Cortex of kidney (tissue), 1 donor: ENCODE measurements at places on chromosomes 13 and 19.

GRCh38 chr19:10544242-10544752, 593 bp downstream of the ATG4D start:
- no peak for DNase-seq

- DNase-seq = no peak
Observed at GRCh38 chr13:86082121-86082520, 282.9 kb upstream of the SLITRK6 start.

DNA sequence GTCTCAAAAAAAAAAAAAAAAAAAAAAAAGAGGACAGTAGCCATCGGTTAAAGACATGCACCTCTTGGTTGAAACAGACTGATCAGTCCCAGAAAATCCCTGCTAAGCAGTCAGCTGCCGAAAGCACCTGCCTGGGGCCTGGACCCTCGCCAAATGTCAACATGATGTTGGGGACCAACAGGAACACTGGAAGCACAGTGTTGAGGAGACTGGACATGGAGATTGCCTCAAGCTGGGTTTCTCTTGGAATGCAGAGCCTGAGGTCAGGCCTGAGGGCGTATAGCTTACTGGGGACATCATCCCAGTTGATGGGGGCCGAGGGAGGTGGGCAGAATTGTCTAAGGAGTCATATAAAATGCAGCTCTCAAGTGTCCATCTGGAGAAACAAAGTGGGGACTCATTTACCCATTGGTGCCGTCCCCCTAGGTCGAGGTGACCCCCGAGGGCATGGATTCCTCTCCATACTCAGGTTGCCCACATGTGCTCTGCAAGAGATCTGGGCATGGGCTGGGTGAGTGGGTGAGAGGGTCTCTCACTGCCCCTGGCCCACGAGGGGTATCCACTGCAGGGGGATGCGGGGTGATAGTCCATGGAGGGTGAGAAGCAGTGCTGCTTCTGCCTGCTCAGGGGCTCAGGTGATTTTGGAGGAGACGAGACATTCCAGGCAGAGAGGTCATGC, 164.5 kb downstream of the URI1 start:
- no peak for DNase-seq

GRCh38 chr13:26899202-26899601, 138.6 kb upstream of the GPR12 start:
- DNase-seq = no peak

DNA sequence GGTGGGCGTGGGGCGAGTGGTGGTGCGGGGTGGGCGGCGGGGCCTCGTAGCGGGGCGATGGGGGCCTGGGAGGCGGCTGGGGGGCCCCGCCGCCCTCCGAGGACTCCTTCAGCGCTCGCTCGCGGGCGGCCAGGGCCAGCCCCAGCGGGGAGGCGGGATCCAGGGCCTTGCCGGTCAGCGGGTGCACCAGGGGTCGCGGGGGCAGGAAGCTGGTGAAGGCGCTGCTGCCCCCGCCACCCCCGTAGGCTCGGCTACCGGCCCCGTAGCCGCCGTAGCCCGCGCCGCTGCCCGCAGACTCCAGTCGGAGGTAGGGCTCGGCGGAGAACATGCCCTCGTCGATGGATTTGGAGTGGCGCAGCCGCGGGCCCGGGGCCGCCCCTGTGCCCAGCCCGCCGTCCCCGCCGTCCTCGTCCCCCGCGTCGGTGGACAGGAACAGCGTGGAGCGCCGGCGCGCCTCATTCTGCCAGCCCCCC, 18.6 kb downstream of the C19orf81 start:
- DNase-seq = no peak

- no peak for DNase-seq
Observed at GRCh38 chr13:88411696-88412095, 740.5 kb downstream of the SLITRK5 start.

DNA sequence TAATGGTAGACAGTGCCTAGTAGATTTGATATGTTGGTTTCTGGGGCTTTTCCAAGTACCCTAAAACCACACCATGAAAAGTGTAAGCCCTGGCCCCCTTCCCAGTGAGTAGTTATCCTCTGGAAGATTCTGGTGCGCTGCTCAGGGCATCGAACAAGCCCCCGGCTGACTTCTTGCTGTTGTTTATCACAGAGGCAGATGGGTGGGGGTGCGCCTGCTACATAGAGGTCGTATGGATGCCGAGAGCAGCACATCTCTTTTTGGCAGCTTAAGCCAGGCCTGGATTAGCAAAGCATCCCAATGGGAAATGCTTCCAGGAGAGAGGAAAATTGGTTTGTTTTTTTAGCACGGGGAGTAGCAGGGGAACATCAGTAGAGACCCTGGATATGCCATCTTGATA, 26.3 kb upstream of the SPATA13 start:
- DNase-seq = no peak

GRCh38 chr19:32869966-32870573, 503 bp upstream of the SLC7A9 start:
- DNase-seq = no peak

- DNase-seq = no peak
Observed at GRCh38 chr19:44818466-44819031, 9.6 kb downstream of the BCAM start.

DNA sequence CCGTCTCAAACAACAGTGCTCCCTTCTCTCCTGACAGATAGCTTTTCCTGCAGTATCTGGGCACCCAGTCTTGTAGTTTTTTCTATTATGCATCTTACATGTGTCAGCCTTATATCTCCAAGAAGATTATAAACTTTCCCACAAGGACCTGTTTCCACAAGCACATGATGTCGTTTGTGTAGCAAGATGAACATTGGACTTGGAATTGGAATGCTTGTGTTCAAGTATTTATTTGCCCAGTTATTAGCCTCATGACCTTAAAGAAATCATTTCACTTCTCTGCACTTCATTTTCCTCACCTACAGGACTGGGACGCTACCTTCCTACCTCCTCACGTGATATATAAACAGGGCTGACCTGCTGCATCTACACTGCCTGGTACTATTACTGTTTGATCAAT, 21.5 kb downstream of the SHISA2 start:
- DNase-seq = no peak

GRCh38 chr19:41774515-41774980, 19.2 kb downstream of the CEACAM6 start:
- DNase-seq = no peak

DNA sequence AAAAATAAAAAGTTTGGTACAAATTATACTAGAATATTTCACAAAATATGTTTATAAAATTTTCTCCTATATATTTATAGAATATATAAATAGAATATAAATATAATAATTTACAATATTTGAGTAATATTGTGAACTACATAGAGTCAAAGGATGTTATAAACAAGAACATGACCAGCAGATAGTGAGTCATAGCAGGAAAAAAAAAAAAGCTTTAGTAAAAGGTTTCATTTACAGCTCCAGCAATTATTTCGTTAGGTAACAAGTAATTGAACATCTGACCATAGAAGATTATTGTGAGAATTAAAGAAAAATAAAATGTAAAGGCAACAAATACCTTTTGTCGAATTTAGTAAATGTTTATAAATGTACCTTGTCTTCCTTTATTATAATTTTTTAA, 864.1 kb downstream of the PCDH17 start:
- no peak for DNase-seq

DNA sequence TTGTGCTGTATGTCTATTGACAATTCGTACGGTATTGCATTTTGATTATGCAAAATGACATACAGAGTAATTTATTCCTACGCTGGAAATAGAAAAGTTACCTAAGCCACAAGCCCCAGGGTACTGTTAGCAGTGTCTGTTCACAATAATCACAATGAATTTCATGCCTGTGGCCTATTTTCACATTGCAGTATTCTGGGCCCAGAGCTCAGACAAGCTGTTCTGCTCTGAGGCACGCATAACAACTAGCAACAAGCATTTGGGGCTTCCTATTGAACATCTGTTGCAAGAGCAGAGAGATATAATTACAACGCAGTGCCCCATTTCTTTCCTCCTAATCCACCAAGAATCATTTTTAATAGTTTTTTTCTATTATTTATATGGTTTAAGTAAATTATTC, 158.9 kb upstream of the SGCG start:
- DNase-seq = no peak

- DNase-seq = no peak
Observed at GRCh38 chr13:33257841-33258807, 27.4 kb downstream of the STARD13 start.

GRCh38 chr19:2199215-2199614, 35.5 kb downstream of the DOT1L start:
- DNase-seq = no peak

GRCh38 chr19:54888239-54888638, 14.2 kb downstream of the FCAR start:
- no peak for DNase-seq

- DNase-seq = no peak
Observed at GRCh38 chr19:17755977-17756670, 4.8 kb downstream of the FCHO1 start.

GRCh38 chr19:8578642-8579265, 1.5 kb upstream of the MYO1F start:
- DNase-seq = no peak

GRCh38 chr19:44924243-44924725, 9.9 kb downstream of the APOC1 start:
- no peak for DNase-seq

DNA sequence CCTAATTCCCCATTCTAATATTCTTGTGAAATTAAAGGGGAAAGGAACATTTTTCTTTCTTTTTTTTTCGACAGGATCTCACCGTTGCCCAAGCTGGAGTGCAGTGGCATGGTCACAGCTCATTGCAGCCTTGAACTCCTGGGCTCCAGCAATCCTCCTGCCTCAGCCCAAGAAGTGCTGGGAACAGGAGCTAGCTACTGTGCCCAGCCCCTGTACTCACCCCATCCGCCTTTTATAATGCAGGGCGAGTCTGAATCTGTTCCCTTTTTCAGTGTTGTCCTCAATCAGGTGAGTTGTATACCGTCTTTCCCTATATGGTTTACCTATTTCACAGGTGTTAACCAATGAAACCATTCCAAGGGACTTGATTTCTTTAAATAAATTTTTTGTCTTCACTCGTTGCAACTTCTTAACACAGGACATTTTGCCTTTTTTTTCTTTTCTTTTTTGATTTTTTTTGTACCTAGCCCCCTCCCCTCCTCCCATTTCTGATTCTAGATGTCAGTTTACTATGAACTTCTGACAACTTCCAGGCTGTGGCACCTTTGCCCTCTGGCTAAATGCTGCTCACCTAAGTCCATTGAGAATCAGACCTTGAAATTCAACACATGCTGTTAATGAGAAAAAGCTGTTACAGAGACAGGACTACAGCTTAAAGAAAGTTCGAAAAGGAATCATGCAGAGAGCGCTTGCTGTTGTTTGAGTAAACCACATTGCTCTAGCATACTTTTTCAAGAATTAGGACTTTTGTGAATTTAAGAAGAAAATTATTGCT, 562.1 kb upstream of the KLF12 start:
- no peak for DNase-seq

- no peak for DNase-seq
Observed at GRCh38 chr19:30605333-30605732, 233.1 kb downstream of the ZNF536 start.

GRCh38 chr13:112175162-112176075, 108.5 kb downstream of the SOX1 start:
- no peak for DNase-seq

GRCh38 chr19:39410831-39411080, 1.7 kb upstream of the PLEKHG2 start:
- DNase-seq = no peak

- DNase-seq = no peak
Observed at GRCh38 chr19:16366433-16367260, 42.0 kb downstream of the KLF2 start.
